Activated T-helper 2 cell treated with anti-CD3 and anti-CD28 coated beads, Interferon-gamma antibody, Interleukin-2, Interleukin-4, amounts not matched to agents 10 μg/mL and 5 μg/mL and 100 μg/mL, durations not matched to agents 14 hours and 24 hours and 36 hours (primary cell): ENCODE measurements at places on chromosomes 5 and 9. TPM values are rescaled to one million over a fixed set of nuclear protein-coding genes. Genes with fewer than 3 reads are reported as not detected.

The SV2C gene
- 0.05 and 0.32 TPM in 2 replicates for total RNA-seq

The NTNG2 gene
- total RNA-seq = 3.8 and 5.2 TPM in 2 replicates

The PCDHGA3 gene
- 0.11 and 0.16 TPM in 2 replicates for total RNA-seq

The TAF1L gene
- total RNA-seq = not detected in 2 replicates

The PRR16 gene
- not detected in 2 replicates for total RNA-seq

The NIPSNAP3A gene
- total RNA-seq = 10.3 and 10.8 TPM in 2 replicates

The PHYKPL gene
- 87.4 and 92.0 TPM in 2 replicates for total RNA-seq

The SOHLH1 gene
- not detected in 2 replicates for total RNA-seq

The NDST1 gene
- total RNA-seq = 2.4 and 3.0 TPM in 2 replicates

The FOXI1 gene
- total RNA-seq = not detected in 2 replicates

The LOX gene
- total RNA-seq = not detected in 2 replicates

The ANKRD31 gene
- 0.11 and 0.28 TPM in 2 replicates for total RNA-seq

The FSD1L gene
- total RNA-seq = 3.2 and 3.7 TPM in 2 replicates

The STPG3 gene
- total RNA-seq = 0.48 TPM in 2 replicates

The POU5F2 gene
- 1.0 and 1.4 TPM in 2 replicates for total RNA-seq

The SLC6A7 gene
- total RNA-seq = not detected in 2 replicates

The SQSTM1 gene
- total RNA-seq = 194 TPM in 2 replicates

The KIF12 gene
- total RNA-seq = not detected in 2 replicates

The ASPN gene
- total RNA-seq = not detected in 2 replicates

The GRIN3A gene
- total RNA-seq = not detected in 2 replicates

The DMRT3 gene
- total RNA-seq = not detected in 2 replicates

The CFAP157 gene
- 0.18 TPM in 1 of 2 replicates, not detected in the other for total RNA-seq

The CTSV gene
- total RNA-seq = 0.48 and 0.78 TPM in 2 replicates

The BTNL9 gene
- 0.09 TPM in 1 of 2 replicates, not detected in the other for total RNA-seq

The ADGRV1 gene
- total RNA-seq = 12.4 TPM in 2 replicates

The FYB1 gene
- 66.4 and 70.7 TPM in 2 replicates for total RNA-seq

The NTRK2 gene
- 1.6 TPM in 2 replicates for total RNA-seq

The GFI1B gene
- not detected in 2 replicates for total RNA-seq

The THBS4 gene
- total RNA-seq = 0.92 and 1.1 TPM in 2 replicates

The ALDH1A1 gene
- total RNA-seq = not detected in 2 replicates

The OCLN gene
- total RNA-seq = 0.11 and 0.21 TPM in 2 replicates

The PCDHB13 gene
- total RNA-seq = 0.02 TPM in 1 of 2 replicates, not detected in the other

The EDIL3 gene
- not detected in 2 replicates for total RNA-seq

The WDR55 gene
- total RNA-seq = 39.1 and 40.0 TPM in 2 replicates

The GDNF gene
- total RNA-seq = 0.60 TPM in 1 of 2 replicates, not detected in the other

The FOXD4L3 gene
- not detected in 2 replicates for total RNA-seq

The PLPP1 gene
- 49.6 and 52.1 TPM in 2 replicates for total RNA-seq

The TLE4 gene
- 20.7 and 21.7 TPM in 2 replicates for total RNA-seq

The CNTFR gene
- total RNA-seq = not detected in 2 replicates
